HS-5 (cell line): ENCODE measurements at places on chromosomes 16 and 17.

- no peak for DNase-seq
Observed at GRCh38 chr16:56673921-56674320, 4.3 kb downstream of the MT1H start.

DNA sequence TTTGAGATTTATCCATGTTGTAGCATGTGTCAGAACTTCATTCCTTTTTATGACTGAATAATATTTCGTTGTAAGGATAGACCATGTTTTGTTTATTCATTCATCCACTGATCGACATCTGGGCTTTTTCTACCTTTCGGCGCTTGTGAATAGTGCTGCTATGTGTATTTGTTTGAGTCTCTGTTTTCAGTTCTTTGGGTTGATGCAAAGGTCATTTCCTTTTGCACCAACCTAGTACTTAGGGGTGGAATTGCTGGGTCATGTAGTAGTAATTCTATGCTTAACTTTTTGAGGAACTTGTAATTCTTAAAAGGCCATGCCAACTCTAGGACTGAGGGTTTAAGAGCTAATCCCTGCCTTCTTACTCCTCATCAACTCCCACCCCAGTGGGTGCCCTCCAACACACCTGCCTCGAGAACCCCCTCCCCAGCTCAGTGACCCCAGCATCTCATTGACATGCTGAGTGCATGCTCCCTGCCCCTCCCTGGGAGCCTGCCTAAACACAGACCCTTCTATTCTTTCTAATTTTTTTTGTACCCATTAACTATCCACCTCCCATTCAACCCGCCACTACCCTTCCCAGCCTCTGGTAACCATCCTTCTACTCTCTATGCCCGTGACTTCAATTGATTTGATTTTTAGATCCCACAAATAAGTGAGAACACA, 51.2 kb downstream of the ABAT start:
- no peak for DNase-seq

GRCh38 chr16:73875996-73876690, 420.5 kb upstream of the PSMD7 start:
- DNase-seq: no peak

- DNase-seq: no peak
Observed at GRCh38 chr17:18326572-18326971, 11.5 kb downstream of the SMCR8 start.

DNA sequence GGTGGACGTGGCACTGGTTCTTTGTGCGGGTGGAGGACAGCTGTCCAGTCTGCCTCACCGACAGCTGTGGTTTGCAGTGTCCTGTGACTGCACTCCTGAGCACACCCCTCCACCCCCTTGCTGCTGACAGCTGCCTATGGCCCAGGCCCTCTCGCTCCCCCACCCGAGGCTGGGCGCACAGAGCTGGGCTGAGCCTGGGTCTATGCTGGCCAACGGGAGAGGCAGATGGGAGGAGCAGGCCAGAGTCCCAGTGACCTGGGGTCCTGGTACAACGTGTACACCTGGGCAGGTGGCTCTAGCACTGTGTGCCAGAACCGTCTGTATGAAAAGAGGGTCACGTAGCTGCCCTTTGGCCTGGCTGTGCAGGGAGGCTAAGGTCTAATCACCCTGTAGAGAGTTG, 30.5 kb downstream of the BAIAP2 start:
- no peak for DNase-seq

GRCh38 chr17:63294776-63295175, 151.3 kb downstream of the CYB561 start:
- DNase-seq: no peak

DNA sequence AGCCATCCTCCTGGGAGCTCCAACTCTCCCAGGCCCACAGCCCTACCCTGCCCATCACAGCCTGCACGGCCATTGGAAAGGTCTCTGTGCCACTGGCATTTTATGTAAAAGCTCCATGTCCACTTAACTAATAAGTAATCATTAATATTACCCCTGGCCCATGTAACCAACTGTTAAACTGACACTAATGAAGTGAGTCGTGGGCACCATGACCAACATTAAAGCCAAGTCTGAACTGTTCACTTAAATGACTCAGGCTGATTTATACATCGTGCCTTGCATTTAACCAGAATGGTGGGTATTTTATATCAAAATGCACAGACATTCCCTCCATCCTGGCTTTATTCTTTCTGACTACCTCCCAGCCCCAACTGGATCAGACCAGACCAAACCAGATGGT, 229.3 kb downstream of the SOX9 start:
- DNase-seq: no peak

DNA sequence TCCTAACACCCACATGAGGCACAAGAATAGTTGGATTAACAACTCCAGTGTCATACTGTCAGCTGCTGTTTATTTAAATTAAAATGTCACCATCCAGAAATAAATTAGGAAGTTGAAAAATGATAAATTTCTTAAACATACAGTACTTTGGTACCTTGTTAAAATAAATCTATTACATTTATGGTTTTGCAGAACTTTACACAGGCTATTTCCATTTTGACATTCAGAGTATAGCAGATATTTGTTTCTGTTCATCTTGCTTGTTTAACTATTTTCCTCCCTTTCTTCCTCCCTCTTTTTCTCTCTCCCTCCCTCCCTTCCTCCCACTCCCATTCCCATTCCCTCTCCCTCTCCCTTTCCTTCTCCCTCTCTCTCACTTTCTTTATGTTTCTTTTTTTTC, 310.1 kb downstream of the CDH8 start:
- no peak for DNase-seq

- DNase-seq: no peak
Observed at GRCh38 chr17:72137161-72137560, 16.3 kb downstream of the SOX9 start.

DNA sequence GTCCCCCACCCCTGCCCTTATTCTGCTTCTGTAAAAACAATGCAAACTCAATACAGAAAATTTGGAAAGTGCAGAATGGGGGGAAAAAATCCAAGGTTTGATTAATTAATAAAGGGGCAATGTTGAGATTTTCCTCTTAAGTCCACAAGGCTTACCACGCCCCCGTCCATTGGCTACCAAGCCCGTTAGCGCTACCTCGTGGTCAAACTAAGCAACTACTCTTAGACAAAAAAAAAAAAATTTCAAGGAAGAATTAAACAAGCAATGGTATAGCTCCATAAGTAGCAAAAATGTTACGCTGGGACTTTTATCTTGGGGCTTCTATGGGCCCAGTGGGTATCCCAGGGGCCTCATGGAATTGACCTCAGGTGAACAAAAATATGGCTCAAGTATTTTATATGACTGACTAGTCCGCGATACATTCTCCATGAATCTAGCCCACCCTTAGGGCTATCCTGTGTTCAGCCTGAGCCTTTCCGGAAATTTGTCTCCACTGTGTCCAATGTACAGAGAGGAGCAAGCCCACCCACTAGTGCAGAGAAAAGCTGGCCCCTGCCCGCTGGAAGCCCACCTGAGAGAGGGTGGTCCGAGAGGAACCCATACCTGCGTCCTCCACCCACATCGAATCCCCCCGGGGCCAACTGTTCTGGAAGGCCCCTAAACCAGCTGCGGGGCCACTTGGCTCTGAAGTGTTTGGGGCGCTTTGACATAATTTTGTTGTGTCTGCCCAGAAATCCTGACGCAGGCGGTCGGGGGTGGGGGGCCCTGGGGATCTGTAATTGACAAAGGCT, 19.1 kb upstream of the TEX2 start:
- DNase-seq: no peak

DNA sequence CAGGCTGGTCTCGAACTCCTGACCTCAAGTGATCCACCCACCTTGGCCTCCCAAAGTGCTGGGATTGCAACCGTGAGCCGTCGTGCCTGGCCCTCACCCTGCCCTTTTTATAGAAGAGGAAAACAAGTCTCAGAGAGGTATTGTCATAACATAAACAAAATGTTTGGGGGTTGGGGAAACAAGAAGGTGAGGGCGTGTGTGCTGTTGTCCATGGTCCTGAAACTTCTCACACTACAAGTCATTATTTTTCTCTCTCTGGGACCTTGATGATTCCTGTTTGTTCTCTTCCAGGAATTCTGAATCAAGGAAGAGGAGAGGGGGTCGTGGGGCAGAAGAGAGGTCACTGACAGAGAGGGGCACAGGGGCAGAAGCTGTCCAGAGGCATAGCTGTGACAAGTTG, 160.2 kb upstream of the LHX1 start:
- DNase-seq: no peak

- no peak for DNase-seq
Observed at GRCh38 chr16:85520853-85521521, 92.1 kb upstream of the GSE1 start.

DNA sequence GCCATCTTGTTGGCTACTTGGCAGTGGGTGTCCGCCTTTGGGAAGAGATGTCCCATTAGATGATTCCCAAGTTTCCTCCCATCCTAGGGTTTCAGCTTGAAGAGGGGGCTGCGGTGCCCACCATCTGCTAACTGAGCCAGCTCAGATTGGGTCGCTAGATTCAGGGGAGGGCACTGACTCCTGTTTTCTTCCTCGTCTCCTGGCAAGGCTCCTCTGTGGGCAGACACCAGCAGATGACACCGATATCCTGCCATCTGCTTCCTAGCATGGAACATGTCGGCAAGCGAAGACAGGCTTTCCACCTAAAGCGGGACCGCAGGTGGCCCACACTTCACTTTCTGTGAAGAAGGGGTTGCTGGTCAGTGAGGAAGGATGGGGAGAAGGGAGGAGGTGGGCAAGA, 27.3 kb downstream of the C17orf75 start:
- DNase-seq: no peak

DNA sequence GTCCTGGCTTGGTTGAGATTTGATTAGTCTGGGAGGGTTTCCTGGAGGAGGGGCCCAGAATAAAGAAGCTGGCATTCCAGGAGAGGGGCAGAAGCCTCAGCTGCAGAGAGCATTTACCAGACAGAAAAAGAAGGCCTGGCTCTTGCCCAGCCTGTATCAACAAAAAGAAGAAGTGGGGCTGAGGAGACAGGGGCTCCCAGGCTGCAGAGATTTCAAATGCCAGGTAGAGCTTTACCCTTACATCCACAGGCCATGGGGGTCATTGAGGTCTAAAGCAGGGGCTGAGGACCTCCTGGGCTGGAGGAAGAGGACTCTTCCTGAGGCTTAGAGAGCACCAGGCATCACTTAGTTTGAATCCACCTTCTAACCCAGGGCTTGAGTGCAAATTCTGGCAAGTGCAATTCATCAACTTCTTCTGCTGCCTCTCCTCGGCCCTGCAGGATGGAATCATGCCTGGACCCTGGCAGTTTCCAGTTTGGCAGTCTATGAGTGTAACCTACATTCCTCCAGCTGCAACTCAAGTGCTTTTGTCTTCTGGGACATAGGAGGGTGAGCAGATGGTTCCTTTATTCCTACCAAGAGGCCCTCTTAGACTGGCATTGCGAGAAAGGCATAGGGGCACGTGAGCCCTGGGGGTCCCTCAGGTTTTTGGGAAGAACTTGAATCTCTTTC, 15.3 kb downstream of the CA7 start:
- DNase-seq: no peak

- DNase-seq: no peak
Observed at GRCh38 chr16:62022688-62023087, 13.6 kb downstream of the CDH8 start.

DNA sequence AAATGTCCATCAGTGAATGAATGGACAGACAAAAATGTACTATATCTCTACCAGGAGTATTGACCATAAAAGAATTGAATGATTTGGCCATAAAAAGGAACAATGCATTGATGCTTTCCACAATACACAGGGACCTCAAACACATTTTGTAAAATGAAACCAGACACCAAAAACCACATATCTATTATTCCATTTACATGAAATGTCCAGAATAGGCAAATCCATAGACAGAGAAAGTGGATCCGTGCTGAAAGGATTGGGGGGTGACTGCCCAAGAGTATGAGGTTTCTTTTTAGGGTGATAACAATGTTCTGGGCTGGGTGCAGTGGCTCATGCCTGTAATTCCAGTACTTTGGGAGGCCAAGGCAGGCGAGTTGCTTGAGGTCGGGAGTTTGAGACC, 6.9 kb upstream of the LITAF start:
- no peak for DNase-seq

- no peak for DNase-seq
Observed at GRCh38 chr16:14003074-14003570, 68.0 kb upstream of the MRTFB start.

GRCh38 chr17:8820311-8821010, 21.3 kb upstream of the MFSD6L start:
- DNase-seq: no peak

- no peak for DNase-seq
Observed at GRCh38 chr17:63040816-63041215, 74.8 kb downstream of the TANC2 start.

DNA sequence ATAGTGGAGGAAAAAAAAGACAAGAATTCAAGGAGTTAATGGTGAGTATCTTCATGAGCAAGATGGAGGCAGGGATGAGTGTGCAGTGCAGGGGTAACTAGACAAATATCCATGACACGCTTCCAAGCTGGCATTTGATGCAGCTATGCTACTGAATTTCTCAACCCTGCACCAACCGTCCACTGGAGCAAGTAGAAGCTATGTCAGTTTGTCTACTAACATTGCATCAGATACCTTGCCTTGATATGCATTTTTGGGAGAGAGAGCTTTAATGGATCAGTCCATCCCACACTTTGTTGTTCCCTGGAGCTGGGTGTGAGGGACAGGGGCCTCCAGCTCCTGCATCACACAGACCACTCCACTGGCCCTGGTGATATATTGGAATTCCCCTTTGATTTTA, 16.4 kb downstream of the CCL11 start:
- no peak for DNase-seq

- DNase-seq: peak; percentile 53
Observed at GRCh38 chr16:66521951-66522771, 27.8 kb downstream of the TK2 start.

- DNase-seq: no peak
Observed at GRCh38 chr16:58421059-58421458, 28.8 kb downstream of the GINS3 start.

DNA sequence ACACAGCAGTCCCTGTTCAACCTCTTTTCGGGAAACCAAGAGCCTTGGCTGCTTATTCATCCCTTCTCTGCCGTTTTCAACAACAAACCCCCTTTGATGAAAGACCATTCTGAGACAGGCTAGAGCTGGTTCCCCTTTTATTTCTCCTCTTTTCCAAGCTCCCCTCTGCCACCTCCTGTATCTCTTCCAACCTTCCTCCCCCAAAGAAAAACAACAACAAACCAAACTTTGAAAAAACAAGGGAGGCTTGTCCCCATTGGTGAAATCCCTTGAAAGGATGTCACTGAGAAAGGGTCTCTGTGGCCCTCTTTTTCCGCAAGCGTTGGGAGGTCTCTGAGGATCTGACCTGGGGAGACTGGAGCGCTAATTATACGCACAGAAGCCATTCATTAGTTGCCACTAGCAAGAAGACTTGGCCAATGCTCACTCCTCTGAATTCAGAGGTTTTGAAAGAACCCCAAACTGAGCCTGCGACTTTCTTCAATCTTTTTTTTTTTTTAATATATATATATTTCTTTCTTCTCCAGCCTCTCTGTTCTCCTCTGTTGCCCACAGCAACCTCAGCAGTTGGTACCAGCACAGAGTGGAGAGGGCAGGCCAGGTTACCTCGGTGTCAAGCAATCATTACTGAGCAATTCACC, 101.4 kb downstream of the PITPNC1 start:
- no peak for DNase-seq

DNA sequence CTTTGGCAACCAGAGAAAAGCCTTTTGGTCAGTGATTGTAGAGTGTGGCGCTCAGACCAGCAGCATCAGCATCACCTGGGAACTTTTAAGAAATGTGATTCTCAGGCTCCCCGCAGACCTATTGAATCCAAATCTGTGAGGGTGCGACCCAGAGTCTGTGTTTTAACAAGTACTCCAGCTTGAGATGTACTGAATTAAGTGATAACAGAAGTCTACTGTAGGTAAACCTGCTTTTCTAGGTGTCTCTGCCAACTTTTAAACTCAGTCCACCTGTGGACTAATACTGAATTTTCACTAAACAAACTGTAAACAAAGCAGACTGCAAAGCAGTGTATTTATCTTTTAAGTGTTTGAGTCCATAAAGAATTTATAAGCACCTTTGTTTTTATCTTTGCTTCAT, 43.6 kb downstream of the NUP93 start:
- DNase-seq: no peak
